ENCODE measurements at places on chromosomes 3 and 15. TPM values are rescaled to one million over a fixed set of nuclear protein-coding genes. Genes with fewer than 3 reads are reported as not detected.

The ZNF620 gene
- total RNA-seq = 3.0 TPM

The GOLGA8T gene
- total RNA-seq = not detected

The UROC1 gene
- not detected for total RNA-seq

The TAGLN3 gene
- not detected for total RNA-seq

The NR2E3 gene
- 0.09 TPM for total RNA-seq

The TSEN2 gene
- total RNA-seq = 13.7 TPM

The LHFPL4 gene
- total RNA-seq = not detected

The SOX2 gene
- total RNA-seq = not detected

The CLSTN2 gene
- 0.09 TPM for total RNA-seq

The ESYT3 gene
- 0.09 TPM for total RNA-seq

The SNX22 gene
- total RNA-seq = 0.28 TPM

The MESP1 gene
- total RNA-seq = 0.18 TPM

The GOLGA8J gene
- total RNA-seq = not detected

The KY gene
- not detected for total RNA-seq

The FAM107A gene
- 5.4 TPM for total RNA-seq

The DUOXA2 gene
- total RNA-seq = not detected

The QARS1 gene
- total RNA-seq = 308 TPM

The ADPGK gene
- total RNA-seq = 42.1 TPM

The CD80 gene
- not detected for total RNA-seq

The WDR49 gene
- 0.27 TPM for total RNA-seq

The PTX3 gene
- total RNA-seq = 407 TPM

The CHRNA3 gene
- total RNA-seq = not detected

The TMCO5A gene
- total RNA-seq = not detected

The SAMMSON gene
- total RNA-seq = not detected

The GOLGA6A gene
- total RNA-seq = not detected

The OIP5 gene
- 8.3 TPM for total RNA-seq

The IL5RA gene
- not detected for total RNA-seq

The CIDEC gene
- total RNA-seq = 0.09 TPM

The DUOXA1 gene
- not detected for total RNA-seq

The ARRDC4 gene
- total RNA-seq = 2.4 TPM

The P2RY1 gene
- 1.5 TPM for total RNA-seq

The NUP210 gene
- 0.28 TPM for total RNA-seq

The BOC gene
- 0.09 TPM for total RNA-seq

The KLHL40 gene
- not detected for total RNA-seq

The BSN gene
- under 0.01 TPM for total RNA-seq

The C15orf62 gene
- 0.66 TPM for total RNA-seq

The CFAP44 gene
- total RNA-seq = 2.6 TPM

The GOLGA8H gene
- 0.90 TPM for total RNA-seq

The SLC12A1 gene
- total RNA-seq = not detected

The IMPG2 gene
- 0.54 TPM for total RNA-seq

The ARHGAP31 gene
- 23.5 TPM for total RNA-seq
